ENCODE measurements at places on chromosomes 4 and X. TPM values are rescaled to one million over a fixed set of nuclear protein-coding genes. Genes with fewer than 3 reads are reported as not detected.

GRCh38 chrX:39935411-39936064 lies 162.2 kb downstream of the BCOR start:
- no peaks in the 10 kb centered on the region for H3K36me3 ChIP-seq
- no peak overlapping the region for H3K27ac ChIP-seq
- no peak overlapping the region for H3K4me3 ChIP-seq
- H3K27me3 ChIP-seq = no peaks in the 10 kb centered on the region
- no peaks in the 10 kb centered on the region for H3K4me1 ChIP-seq
- DNase-seq = no peak

PRR27 gene
- not detected for total RNA-seq

LNX1 gene
- total RNA-seq = 24.1 TPM

PABPC1L2B gene
- total RNA-seq = not detected

DNA sequence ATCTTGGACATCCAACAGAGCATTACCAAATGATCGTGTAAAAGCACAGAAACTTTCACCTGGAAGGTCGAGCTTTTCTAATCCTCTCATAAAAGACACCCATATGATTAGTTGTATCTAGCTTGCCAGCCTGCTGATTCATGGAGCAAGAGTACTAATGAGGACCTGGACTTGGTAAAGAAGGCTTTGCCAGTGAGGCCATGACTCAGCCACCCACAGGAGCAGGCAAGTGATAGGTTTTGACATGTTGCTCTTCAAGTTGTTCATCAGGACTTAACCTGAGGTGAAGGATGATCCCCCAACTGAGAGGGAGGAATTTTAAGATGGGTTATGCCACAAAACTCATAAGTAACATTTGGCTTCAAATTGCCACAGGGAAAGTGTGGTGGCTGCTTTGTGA lies 24.7 kb upstream of the EPGN start:
- no peak overlapping the region for H3K27ac ChIP-seq
- H3K36me3 ChIP-seq = no peaks in the 10 kb centered on the region
- H3K4me3 ChIP-seq = no peak overlapping the region

DNA sequence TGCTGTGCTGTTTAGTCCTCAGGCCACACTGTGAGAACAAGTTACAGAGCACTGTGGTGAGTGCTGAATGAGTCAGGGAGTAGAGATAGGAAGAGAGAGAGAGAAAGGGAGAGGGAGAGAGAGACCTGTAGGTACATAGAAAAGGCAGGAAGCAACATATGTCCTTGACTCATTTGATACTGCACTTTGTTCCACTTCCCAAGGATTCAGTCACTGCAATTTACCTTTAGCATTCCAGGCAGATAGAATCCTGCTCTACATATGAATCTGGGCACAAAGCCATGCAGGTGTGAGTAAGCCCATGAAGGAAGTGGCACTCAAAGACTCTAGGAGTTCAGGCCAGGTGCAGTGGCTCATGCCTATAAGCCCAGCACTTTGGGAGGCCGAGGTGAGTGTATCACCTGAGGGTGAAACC lies 1.0 kb upstream of the DAPP1 start:
- no peak for DNase-seq
- H3K27ac ChIP-seq = no peak overlapping the region
- H3K4me3 ChIP-seq = no peak overlapping the region
- H3K36me3 ChIP-seq = no peaks in the 10 kb centered on the region
- H3K27me3 ChIP-seq = no peaks in the 10 kb centered on the region
- H3K4me1 ChIP-seq = no peaks in the 10 kb centered on the region

DNA sequence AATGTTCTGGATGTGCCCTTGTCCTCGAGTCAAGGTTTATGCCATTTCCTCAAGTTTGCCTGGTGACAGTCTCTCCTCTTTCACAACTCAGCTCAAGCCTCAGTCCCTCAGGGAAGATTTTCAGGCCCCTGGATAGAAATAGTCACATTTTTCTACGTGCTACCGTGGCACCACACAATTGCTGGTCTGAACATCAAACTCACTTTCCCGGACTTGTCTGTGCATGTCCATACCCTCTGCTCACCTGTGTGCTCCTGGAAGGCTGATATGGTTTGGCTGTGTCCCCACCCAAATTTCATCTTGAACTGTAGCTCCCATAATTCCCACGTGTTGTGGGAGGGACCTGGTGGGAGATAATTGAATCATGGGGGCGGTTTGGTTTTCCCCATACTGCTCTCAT lies 129.7 kb downstream of the HS3ST1 start:
- H3K27ac ChIP-seq = no peak overlapping the region
- DNase-seq = no peak
- no peaks in the 10 kb centered on the region for H3K27me3 ChIP-seq
- H3K36me3 ChIP-seq = no peaks in the 10 kb centered on the region
- no peak overlapping the region for H3K4me3 ChIP-seq

FAM133A gene
- 0.35 TPM for total RNA-seq

DNA sequence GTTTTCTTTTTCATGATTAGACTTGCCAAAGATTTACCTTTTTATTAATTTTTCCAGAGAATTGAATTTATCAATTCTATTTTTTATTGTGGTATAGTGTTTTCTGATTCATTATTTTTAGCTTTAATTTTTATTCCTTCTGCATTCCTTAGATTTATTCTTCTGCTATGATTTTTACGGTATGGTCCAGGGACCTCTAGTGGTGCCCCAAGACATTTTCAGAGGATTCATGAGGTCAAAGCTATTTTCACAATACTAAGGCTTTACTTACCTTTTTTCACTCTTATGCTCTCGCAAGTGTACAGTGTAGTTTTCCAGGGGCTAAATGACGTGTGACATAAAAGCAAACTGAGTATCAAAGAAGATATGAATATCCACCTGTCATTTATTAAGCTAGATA lies 8.0 kb downstream of the RADX start:
- no peaks in the 10 kb centered on the region for H3K27me3 ChIP-seq
- no peak for DNase-seq
- H3K4me1 ChIP-seq = no peaks in the 10 kb centered on the region
- H3K36me3 ChIP-seq = no peaks in the 10 kb centered on the region

DNA sequence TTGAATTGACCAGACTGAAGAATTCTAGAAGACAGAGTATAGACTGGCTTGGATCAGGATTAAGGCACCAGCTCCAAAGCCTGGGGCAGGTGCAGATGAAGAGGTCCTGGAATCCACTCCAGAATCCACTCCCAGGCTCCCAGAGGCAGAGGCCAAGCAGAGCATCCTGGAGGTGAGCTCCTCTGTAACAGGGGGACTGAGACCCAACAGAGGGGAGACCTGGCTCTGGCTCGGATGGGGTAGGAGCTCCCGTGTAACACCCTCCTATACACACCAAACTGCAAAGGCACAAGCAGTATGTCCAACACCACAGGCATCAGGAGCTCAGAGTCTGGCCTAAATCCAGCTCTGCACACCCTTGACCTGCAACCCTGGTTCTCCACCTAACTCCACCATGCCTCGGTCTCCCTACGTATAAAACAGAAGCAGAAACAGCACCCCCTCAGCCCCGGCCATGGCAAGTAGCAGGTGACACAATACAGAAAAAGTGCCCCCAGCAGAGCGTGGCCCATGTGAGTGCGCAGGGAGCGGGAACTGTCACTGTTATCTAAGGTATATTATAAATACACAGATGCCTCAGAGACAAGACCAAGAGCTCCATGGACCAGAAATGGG lies 14.9 kb downstream of the RNF212 start:
- no peaks in the 10 kb centered on the region for H3K27me3 ChIP-seq
- H3K27ac ChIP-seq = no peak overlapping the region
- no peaks in the 10 kb centered on the region for H3K36me3 ChIP-seq
- H3K4me1 ChIP-seq = no peaks in the 10 kb centered on the region

- H3K4me1 ChIP-seq = peaks cover 24% of the 10 kb centered on the region
- no peak overlapping the region for H3K27ac ChIP-seq
- no peaks in the 10 kb centered on the region for H3K36me3 ChIP-seq
- no peaks in the 10 kb centered on the region for H3K27me3 ChIP-seq
- no peak overlapping the region for H3K4me3 ChIP-seq
Observed at GRCh38 chr4:128573781-128574508, 235.6 kb upstream of the JADE1 start.

SPOCK3 gene
- not detected for total RNA-seq

- no peaks in the 10 kb centered on the region for H3K27me3 ChIP-seq
- H3K27ac ChIP-seq = no peak overlapping the region
- H3K4me1 ChIP-seq = no peaks in the 10 kb centered on the region
- H3K4me3 ChIP-seq = no peak overlapping the region
- H3K36me3 ChIP-seq = no peaks in the 10 kb centered on the region
- DNase-seq = no peak
Observed at GRCh38 chrX:23013366-23013765, 13.6 kb downstream of the DDX53 start.

DNA sequence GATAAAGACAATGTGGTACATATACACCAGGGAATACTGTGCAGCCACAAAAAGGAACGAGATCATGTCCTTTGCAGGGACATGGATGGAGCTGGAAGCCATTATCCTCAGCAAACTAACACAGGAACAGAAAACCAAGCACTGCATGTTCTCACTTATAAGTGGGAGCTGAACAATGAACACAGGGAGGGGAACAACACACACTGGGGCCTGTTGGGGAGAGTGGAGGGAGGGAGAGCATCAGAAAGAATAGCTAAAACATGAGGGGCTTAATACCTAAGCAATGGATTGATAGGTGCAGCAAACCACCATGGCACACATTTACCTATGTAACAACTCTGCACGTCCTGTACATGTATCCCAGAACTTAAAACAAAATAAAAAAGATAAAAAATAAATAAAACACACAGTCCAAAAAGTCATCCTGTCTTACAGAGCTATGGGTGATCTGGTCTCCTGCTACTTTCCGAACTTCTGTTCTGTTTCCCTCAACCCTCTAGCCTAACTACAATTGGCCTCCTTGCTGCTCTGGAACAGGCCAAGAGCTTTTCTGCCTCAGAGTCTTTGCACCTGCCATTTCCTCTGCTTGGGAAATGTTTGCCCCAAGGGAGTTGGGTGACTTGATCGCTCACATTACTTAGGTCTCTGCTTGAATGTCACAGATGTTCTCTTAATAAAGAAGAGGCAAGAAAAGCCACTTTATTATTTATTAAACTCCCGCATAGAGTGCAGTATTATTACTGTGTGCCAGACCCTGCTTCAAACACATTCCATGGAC lies 1.1 kb upstream of the CD38 start:
- H3K4me1 ChIP-seq = peaks cover 7% of the 10 kb centered on the region
- no peaks in the 10 kb centered on the region for H3K36me3 ChIP-seq
- no peak overlapping the region for H3K27ac ChIP-seq
- DNase-seq = no peak

FAM236C gene
- total RNA-seq = not detected

DNA sequence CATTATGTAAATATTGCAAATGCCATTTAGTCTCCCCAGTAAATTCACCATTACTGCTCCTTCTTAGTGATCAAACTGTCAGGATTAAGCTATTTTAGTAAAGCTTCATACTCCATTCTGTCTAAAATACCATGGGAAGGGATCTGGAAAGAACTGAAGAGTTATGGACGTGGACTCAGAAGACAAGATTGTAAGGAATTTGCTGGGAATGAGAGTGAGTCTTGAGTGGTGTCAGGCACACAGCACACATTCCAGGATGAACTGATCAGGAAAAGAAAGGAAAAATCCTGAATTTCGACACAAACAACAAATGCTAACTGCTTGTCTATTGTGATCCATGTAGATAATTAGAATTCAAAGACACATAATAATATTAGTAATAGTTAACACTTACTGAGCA lies 311.0 kb downstream of the CENPC start:
- H3K27ac ChIP-seq = no peak overlapping the region
- H3K4me1 ChIP-seq = no peaks in the 10 kb centered on the region
- H3K4me3 ChIP-seq = no peak overlapping the region
- H3K36me3 ChIP-seq = no peaks in the 10 kb centered on the region
- no peak for DNase-seq

DNA sequence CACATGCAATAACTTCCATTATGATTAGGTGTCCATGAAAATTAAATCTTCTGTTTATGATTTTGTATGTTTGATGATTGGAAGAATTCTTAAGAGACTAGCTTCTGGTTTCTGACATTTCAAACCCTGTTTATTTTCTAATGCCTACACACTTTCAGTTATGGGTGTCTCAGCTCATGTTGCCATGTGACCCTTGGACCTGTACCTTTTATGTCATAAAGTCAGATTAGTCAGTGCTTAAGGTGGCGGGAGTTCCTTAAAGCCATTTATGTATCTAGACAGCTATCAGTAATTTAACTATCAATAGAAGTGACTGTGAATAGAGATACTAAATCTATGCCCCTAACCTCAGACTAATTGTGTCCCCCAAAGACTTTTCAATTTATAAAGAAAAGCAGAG lies 155.6 kb downstream of the GBA3 start:
- no peak overlapping the region for H3K27ac ChIP-seq
- H3K27me3 ChIP-seq = no peaks in the 10 kb centered on the region
- no peaks in the 10 kb centered on the region for H3K4me1 ChIP-seq
- no peak for DNase-seq
- H3K4me3 ChIP-seq = no peak overlapping the region
- H3K36me3 ChIP-seq = no peaks in the 10 kb centered on the region

CNOT6L gene
- total RNA-seq = 22.9 TPM

DNA sequence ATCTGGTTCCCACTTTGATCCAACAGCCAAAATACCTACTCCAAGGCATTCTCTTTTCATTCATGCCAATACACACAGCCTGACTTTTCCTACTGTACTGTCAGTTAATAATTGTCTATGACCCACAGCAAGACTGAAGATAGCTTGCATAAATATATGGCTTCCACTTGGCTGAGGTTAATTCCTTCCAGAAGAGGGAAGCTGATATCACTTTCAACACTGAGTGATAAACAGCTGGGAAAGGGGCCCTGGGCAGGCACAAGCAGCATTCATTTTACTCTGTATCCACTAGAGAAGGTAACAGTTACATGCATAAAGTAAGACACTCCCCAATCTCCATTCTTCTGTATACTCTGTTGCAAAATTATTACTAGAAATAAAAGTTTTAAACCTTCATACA lies 200.2 kb upstream of the UGT8 start:
- H3K27me3 ChIP-seq = no peaks in the 10 kb centered on the region
- H3K27ac ChIP-seq = no peak overlapping the region
- no peaks in the 10 kb centered on the region for H3K36me3 ChIP-seq
- no peak for DNase-seq
- no peaks in the 10 kb centered on the region for H3K4me1 ChIP-seq
- H3K4me3 ChIP-seq = no peak overlapping the region

COL25A1 gene
- total RNA-seq = 0.42 TPM

TRIML2 gene
- total RNA-seq = not detected

- no peak overlapping the region for H3K27ac ChIP-seq
- H3K27me3 ChIP-seq = no peaks in the 10 kb centered on the region
- H3K4me1 ChIP-seq = no peaks in the 10 kb centered on the region
Observed at GRCh38 chr4:168569066-168569930, 72.4 kb downstream of the PALLD start.

- peaks cover 8% of the 10 kb centered on the region for H3K4me1 ChIP-seq
- no peaks in the 10 kb centered on the region for H3K36me3 ChIP-seq
- H3K27ac ChIP-seq = peak overlapping the region; percentile 35
- no peak for DNase-seq
Observed at GRCh38 chrX:74133156-74133796, 170.7 kb upstream of the ZCCHC13 start.

- no peak for DNase-seq
- H3K4me1 ChIP-seq = peaks cover 5% of the 10 kb centered on the region
- no peaks in the 10 kb centered on the region for H3K36me3 ChIP-seq
- no peak overlapping the region for H3K27ac ChIP-seq
Observed at GRCh38 chr4:184269879-184270430, 52.3 kb upstream of the ENPP6 start.

USP46 gene
- total RNA-seq = 12.2 TPM

EDNRA gene
- 22.2 TPM for total RNA-seq

- no peaks in the 10 kb centered on the region for H3K4me1 ChIP-seq
- no peak overlapping the region for H3K27ac ChIP-seq
- DNase-seq = no peak
- no peaks in the 10 kb centered on the region for H3K27me3 ChIP-seq
Observed at GRCh38 chr4:64385220-64385619, 24.0 kb downstream of the TECRL start.

P2RY8 gene
- 4.2 TPM for total RNA-seq
